Stimulated activated CD8-positive, alpha-beta memory T cell treated with anti-CD3 and anti-CD28 coated beads, Interleukin-2, amount 100 ng/mL, for 1 hour (primary cell): ENCODE measurements at places on chromosomes 6 and 20.

GRCh38 chr6:74491844-74492374, 713.9 kb downstream of the COL12A1 start:
- DNase-seq: no peak

- no peak for DNase-seq
Measured at GRCh38 chr20:24158281-24158680, 169.7 kb upstream of the GGTLC1 start.

DNA sequence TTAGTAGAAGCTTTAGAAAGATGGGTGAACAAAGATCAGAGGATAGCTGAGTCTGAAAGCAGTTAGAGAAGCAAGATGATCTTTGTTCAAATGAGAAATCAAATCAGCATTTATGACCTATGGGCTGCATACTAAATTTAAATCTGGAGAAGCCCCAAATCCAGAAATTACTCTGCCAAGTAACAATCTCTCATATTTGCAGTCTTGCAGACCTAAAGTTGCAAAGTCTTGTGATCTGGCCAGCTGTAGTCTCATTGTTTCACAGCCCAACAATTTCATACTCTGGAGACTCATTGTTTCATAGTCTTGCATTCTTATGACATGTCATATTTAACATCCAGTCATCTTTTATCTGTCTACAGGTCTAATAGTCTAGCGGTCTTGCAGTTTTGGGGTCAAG, 364.9 kb upstream of the RSPO3 start:
- DNase-seq: no peak

DNA sequence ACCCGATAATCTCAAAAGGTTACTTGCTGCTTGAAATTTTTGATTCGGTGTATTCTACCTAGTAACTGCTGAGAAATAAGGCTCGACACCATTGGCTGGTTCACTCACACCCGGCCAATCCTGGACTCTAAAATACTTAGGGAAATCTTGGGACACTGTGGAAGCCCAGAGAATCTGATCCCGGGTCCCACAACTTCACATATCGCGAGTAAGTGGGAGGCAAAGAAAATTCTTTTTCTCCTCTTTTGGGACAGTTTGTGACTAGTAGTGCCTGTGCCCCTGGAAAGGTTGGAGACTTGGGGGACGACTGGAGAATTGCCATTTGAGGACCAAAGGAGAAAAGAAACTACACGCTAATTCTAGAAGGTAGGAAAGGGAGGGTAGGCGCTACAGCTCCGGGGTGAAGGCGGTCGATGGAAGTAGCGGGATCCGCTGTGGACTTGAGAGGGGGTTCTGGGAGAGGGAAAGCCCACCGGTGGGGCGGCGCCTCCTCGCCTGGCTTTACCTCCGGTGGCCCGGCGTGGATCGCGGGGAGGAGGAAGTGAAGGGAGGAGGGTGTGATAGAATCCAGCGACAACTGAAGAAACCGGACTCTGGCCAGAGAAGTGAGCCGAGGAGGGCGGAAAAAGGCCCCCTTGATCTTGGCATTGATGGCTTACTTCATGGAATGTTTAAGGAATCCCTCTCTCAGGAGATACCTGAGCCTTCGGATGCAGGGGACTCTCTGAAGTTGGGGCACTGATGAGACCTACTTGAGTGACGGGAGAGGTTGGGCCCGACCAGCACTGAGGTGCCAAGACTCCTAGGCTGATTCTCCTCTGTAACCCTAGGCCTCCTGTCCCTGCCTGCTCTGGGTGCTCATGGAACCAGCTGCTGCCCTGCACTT, 18.8 kb upstream of the BTN3A3 start:
- no peak for DNase-seq

GRCh38 chr6:39804466-39805065, 12.4 kb downstream of the DAAM2 start:
- no peak for DNase-seq

GRCh38 chr6:41283600-41283999, 2.9 kb downstream of the TREM1 start:
- no peak for DNase-seq

GRCh38 chr6:152070556-152070955, 263.1 kb downstream of the ESR1 start:
- no peak for DNase-seq

DNA sequence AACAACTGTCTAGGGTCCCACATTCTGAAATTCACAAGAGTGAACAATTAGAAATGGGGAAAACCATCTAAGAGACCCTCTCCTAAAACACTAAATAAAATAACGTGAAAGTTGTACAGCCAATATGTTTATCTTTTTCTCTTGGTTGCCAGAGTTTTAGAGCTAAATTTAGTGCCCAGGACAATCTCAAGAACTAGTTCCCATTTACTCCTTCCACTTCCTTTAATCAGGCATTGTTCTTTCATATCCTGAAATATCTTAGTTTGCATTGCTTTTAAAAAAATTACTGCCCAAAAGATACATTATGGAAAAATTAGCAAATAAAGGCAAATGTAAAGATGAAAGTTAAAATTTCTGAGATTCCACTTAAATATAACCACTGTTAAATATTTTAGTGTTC, 33.1 kb upstream of the UBR2 start:
- no peak for DNase-seq

DNA sequence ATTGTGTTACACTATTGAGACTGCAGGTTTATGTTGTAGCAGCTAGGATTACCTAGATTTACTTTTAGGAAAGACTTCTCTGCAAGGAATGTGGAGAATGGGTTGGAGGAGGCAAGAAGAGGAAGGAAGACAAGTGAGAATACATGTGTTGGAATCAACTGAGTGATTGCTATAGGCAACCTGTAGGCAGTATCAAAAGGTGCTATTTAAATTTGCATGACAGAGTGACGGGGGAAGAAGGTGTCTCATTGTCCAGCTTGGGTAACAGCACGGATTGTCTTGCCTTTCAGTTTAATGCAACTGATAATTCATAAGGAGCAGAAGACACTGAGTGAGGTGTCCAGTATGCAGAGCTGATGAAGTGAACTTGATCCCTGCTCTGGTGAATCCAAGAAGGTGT, 19.4 kb downstream of the SERPINB9 start:
- no peak for DNase-seq

DNA sequence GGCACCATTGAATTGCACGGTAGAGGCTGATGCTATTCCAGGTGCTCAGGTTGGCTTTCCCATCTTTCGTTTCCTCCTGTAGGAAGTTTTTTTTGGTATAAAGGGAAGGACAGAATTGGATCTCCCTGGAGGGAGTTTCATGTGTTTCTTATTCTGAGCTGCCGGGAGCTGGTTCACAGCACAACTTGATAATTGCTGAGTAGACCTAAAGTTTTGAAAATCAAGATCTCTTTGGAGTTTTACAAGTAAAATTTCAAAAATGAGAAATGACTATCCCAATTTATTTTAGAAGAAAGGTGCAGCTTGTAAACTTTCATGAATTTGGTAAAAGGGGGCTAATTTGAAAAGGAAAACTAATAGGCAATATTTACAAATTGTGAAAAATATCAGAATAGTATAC, 125.2 kb upstream of the ESR1 start:
- DNase-seq: no peak

DNA sequence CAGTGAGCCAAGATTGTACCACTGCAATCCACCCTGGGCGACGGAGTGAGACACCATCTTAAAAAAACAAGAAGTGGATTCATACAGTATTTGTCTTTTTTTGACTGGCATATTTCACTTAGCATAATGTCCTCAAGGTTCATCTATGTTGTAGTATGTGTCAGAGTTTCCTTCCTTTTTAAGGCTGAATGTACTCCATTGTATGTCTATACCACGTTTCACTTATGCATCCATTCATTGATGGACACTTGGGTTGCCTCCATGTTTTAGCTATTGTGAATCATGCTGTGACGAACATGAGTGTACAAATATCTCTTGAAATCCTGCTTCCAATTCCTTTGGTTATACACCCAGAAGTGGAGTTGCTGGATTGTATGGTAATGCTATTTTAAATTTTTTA, 28.9 kb upstream of the FAM83D start:
- DNase-seq: no peak

- no peak for DNase-seq
Measured at GRCh38 chr6:43962458-43962857, 164.8 kb downstream of the MRPL14 start.

- DNase-seq: no peak
Measured at GRCh38 chr6:170345662-170346061, 39.1 kb downstream of the FAM120B start.

GRCh38 chr6:6596529-6597328, 8.2 kb downstream of the LY86 start:
- DNase-seq: no peak

- no peak for DNase-seq
Measured at GRCh38 chr6:138484018-138484731, 15.1 kb downstream of the NHSL1 start.

DNA sequence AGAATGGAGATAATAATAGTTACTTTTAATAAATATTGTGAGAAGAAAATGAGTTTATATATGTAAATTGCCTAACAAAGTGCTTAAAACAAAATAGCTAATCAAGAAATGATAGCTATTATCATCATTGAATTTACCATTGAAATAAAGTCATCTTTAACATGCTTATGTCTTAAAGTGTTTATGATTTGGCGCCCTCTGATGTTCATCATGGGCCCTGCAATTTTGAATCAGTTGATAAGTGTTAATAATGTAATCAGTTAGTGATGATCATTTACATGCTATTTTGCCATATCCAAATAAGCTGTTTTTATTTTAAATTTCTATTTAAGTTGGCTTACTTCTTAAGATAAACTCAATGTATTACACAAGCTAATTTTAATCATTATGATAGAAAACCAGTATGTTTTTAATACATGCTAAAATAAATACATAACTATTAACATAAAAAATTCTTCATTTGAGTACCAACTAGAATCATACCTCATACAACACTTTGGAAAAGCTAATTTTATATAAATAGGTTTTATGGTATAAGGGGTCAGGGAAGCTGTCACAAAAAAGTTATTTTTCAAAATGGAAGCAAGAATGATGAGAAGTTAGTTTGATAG, 39.2 kb upstream of the TPD52L1 start:
- DNase-seq: peak; percentile 1

DNA sequence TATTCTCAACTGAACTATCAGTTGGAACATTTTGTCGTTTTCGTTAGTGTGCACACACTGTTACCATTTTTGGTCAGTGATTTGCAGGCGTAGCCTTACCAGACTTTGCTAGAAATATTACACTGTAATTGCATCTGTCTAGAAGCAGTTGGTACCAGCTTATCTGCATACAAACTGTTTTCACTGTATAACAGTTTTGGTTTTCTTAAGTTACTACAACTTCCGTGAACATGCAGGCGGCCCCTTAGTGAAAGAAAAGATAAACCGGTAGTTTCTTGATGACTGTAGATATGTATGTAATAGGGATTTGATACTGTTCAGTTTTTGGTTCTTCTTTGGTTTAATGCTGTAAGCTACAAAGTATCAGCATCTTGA, 1.3 kb downstream of the DSTN start:
- DNase-seq: no peak

DNA sequence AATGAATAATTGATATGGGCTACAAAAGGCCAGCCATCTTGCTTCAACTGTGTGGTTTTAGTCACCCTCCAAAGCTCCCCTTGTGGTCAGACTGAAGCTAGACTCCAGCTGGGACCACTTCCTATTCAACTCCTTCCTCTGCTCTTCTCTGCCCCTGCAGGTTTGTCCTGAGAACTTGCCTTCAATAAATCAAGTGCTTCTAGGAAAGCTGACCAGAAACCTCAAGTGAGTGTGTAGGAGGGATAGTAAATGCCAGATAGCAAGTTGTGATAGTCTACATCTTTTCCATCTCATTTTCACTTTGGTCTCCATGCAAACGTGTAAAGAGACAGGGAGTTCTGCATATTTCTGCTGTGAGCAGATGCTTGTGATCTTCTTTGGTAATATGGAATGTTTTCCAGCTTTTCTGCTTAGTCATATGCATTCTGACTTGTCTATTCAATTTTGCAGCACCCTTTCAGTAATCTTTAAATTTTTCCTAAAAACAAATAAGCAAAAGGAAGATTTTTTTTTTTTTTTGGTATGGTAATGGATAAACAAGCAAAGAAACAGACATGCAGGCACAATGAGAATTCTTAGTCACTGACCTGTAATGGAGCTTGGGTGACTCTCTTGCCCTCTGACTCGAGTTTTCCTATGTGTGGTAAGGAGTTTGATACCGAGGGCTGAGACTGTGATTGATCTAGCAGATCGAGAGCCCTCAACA, 201.3 kb upstream of the BTBD3 start:
- DNase-seq: no peak

GRCh38 chr20:62782893-62783278, 13.4 kb upstream of the MRGBP start:
- DNase-seq: no peak

DNA sequence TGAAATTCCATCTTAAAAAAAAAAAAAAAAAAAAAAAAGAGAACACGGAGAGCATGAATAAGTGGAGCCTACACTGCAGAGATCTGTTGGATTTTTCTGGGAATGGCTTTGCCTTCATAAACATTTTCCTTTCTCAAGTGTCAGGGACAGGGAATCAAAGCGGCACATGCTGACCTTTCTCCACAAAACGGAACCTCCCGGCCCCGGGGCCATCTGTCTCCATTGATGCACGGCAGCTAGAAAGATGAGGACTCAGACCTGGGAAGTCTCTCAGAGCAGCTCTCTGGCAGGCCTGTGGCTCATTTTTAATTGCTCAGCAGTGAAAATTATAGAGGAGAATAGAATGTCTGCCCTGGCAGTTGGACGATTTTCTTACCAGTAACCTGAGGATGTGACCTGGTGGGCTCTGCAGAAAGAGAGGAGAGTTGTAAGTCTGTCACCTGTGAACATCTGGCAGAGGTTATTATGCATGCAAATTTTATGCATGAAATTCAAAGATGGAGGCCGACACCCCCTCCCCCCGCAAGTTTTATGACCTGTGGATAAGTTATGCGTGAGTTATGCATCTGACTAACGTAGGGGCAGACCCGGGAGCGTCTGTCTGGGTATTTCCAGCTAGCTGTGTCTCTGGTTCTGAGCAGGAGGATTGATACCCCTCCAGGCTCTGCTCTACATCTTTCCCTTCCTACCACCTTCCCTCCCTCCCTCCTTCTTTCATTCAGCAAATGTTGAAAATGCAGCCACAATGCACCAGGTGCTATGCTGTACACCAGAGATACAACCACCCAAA, 352.5 kb downstream of the CDH26 start:
- DNase-seq: no peak

- no peak for DNase-seq
Measured at GRCh38 chr6:16496210-16496609, 257.8 kb downstream of the GMPR start.

GRCh38 chr6:4382362-4382853, 247.0 kb upstream of the ECI2 start:
- DNase-seq: no peak

- no peak for DNase-seq
Measured at GRCh38 chr20:37670351-37670791, 23.5 kb upstream of the CTNNBL1 start.

DNA sequence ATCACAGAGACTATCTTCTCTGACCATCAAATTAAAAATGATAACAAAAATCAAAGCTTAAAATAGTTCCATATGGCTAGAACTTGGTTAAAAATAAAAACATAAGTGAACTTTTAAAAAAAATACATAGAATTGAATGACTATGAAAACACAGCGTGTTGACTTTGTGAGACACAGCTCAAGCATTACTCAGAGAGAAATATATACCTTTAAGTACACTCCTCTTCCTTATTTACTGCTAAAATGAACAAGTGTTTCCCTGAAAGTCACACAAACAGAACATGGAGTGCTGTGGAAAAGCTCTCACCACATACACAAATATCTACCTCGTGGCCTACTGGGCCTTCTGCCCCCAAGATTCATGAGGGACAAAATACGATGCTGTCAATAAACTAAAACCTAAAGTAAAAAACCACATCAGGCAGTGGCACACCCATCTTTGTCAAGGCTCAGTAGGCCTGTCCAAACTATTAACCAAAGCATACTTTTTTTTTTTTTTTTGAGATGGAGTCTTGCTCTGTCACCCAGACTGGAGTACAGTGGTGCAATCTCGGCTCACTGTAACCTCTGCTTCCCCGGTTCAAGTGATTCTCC, 7.5 kb downstream of the FAXC start:
- no peak for DNase-seq
